Activated CD4-positive, alpha-beta T cell treated with anti-CD3 and anti-CD28 coated beads, Interleukin-2, Interleukin-4, amounts not matched to agents 100 ng/mL and 50 ng/mL, durations not matched to agents 16 hours and 8 hours (primary cell): ENCODE measurements at places on chromosomes 7 and 10.

- DNase-seq, result no peak
Observed at GRCh38 chr7:65915921-65916657, 43.2 kb downstream of the VKORC1L1 start.

DNA sequence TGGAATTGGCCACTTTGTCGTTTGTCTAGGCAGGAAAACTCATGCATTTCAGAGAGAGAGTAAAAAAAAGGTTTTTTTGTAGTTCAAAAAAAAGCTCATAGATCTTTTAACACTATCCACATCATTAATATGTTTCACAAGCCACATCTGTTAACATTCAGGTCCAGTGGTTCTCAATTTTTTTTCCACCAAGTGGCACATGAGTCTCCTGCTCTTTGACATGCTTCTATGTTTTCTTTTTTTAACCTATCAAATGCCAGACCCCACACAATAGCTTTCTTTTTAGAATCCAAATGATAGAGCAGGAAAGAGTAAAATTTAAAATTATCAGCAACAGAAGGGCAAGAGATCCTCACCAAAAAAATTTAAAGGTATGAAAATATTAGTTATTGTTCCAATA lies 20.3 kb downstream of the NOD1 start:
- DNase-seq, result no peak

- DNase-seq, result no peak
Observed at GRCh38 chr10:95286707-95287106, 4.1 kb downstream of the PDLIM1 start.

- no peak for DNase-seq
Observed at GRCh38 chr10:50469288-50469687, 154.5 kb downstream of the SGMS1 start.

GRCh38 chr7:141920281-141920680 lies 4.1 kb downstream of the OR9A4 start:
- DNase-seq, result no peak

DNA sequence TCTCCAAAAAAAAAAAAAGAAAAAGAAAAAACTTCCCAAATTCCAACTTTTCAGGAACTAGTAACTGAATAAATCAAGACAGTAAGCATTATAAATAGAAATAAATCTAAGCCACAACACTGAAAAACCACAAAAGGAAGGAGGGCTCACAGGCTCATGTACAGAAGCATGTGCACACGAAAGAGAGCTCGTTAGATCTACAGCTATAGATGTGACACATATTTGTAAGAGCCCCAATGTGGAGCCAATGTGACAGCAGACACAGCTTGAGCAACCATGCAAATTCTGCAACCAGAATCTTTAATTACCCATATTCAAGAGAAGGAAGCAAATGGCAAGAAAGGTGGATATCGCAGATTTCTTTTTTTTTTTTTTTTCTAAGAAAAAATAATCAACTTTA lies 94.7 kb downstream of the SORBS1 start:
- DNase-seq, result no peak

- peak; percentile 25 for DNase-seq
Observed at GRCh38 chr10:125060826-125061556, 99.4 kb downstream of the CTBP2 start.

DNA sequence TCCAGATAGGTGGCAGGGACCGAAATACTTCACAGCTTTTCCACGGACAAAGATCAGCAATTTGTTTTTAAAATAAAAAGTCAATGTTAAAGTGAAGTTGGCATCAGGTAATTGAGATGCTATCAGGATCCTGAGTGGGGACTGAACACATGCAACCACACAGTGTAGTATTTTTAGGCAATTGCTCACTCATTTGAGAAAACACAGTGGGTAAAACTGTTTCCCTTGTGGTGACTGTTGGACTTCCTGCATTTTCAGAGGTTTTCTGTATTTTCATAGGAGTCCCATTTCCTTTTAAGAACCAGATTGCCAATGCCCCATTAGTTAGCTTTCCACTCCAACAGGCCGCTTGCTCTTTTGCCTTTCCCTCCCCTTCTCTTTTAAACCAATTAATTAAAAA lies 159.5 kb upstream of the ZNF32 start:
- DNase-seq, result peak; percentile 64

- DNase-seq, result no peak
Observed at GRCh38 chr10:95177429-95177828, 16.6 kb upstream of the ACSM6 start.

- no peak for DNase-seq
Observed at GRCh38 chr7:93226310-93226709, at the start of gene HEPACAM2. Gene HEPACAM2, minus strand, starts transcription at chr7:93226469.

GRCh38 chr10:102963756-102964025 lies 45.6 kb downstream of the CNNM2 start:
- DNase-seq, result no peak

GRCh38 chr7:96686305-96686704 lies 23.3 kb downstream of the SEM1 start:
- peak; percentile 6 for DNase-seq

- DNase-seq, result no peak
Observed at GRCh38 chr10:33799281-33799943, 464.9 kb upstream of the NRP1 start.

GRCh38 chr10:130027716-130028464 lies 63.8 kb upstream of the EBF3 start:
- DNase-seq, result no peak

DNA sequence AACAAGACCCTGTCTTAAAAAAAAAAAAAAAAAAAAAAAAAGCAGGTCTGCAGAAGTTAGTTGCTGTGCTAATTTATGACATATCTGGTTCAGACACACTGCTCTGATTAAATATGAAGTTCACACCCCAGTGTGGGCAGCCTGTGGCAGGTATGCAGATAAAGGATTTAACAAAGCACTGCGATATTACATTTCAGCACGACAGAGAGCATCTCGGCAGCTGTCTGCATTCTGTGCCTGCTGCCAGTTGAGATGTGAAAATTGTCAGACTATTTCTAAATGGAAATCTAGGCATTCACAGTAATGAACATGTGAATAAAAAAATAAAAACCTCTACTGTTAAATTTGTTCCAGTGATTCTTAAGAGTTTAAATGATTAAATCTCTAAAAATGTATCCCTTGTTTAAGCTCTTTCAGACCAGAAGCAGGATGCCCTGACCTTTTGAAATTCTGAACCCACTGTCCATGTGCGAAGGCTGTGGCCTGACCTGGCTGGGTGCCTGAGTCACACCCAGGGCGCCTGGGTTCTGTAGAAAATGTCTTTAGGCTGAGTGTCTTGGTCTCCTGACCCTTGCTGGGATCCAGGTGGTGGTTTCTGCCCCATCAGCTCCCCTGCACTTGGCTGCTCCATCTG lies 272.9 kb downstream of the WDR37 start:
- DNase-seq, result no peak

GRCh38 chr10:4527281-4527970 lies 298.6 kb upstream of the AKR1E2 start:
- DNase-seq, result no peak

DNA sequence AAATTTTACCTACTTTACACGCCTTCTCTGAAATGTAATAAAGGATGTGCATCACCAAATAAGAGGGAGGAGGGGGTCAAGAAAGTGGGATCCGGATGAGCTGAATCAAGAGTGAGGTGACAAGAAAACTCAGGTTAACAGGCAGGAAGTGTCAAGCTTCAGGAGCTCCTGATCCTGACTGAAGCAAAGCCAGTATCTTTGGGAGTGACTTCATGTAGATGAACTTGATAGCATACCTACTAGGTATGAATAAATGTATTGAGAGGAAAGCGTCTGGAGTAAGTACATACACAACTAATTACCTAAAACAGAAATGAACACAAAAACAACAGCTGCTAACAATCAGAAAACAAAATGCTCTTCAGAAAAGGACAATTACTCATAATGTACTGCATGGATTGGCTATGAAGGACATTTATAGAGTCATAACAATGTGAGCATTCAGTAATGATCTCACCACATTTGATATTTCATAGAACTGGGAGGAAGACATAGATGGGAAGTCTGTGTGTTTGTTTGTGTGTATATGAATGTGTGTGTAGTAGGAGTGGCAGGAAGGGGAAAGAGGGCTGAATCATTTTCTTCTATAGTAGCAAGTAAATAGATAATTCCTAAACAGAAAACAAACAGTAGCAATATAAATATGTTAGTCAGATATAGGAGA lies 29.4 kb downstream of the PRKG1 start:
- no peak for DNase-seq

DNA sequence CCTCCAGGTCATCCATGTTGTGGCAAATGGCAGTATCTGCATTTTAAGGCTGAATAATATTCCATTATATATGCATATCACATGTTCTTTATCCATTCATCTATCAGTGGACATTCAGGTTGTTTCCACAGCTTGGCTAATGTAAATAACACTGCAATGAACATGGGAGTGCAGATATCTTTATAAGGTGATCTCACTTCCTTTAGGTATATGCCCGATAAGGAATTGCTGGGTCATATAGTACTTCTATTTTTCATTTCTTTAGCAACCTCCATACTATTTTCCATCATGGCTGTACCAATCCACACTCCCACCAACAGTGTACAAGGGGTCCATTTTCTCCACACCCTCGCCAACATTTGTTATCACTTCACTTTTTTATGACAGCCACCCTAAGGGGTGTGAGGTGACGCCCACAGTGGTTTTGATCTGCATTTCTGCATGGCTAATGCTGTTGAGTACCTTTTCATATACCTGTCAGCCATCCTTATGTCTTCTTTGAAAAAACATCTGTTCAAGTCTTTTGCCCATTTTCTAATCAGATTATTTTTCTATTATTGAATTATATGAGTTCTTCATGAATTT lies 18.9 kb downstream of the ABI1 start:
- no peak for DNase-seq

DNA sequence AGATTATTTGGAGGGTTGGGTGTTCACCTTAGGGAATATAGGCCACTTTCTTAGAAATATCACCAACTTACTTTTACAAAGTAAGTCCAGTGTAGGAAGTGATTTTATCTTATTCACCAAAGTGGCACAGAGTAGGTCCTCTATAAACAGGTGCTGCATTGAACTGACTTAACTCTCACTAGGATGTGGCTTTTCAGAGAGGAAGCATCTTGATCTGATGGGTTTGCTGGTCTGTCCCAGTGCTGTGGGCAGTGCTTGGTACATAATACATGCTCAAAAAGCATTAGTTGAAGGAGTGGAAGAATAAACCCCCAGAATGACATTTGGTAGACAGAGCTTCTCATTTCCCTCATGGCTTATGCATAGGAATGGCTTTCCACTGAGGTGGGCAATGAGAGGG lies 334.7 kb downstream of the LRMDA start:
- no peak for DNase-seq

- no peak for DNase-seq
Observed at GRCh38 chr10:131654471-131655087, 246.2 kb upstream of the PPP2R2D start.

DNA sequence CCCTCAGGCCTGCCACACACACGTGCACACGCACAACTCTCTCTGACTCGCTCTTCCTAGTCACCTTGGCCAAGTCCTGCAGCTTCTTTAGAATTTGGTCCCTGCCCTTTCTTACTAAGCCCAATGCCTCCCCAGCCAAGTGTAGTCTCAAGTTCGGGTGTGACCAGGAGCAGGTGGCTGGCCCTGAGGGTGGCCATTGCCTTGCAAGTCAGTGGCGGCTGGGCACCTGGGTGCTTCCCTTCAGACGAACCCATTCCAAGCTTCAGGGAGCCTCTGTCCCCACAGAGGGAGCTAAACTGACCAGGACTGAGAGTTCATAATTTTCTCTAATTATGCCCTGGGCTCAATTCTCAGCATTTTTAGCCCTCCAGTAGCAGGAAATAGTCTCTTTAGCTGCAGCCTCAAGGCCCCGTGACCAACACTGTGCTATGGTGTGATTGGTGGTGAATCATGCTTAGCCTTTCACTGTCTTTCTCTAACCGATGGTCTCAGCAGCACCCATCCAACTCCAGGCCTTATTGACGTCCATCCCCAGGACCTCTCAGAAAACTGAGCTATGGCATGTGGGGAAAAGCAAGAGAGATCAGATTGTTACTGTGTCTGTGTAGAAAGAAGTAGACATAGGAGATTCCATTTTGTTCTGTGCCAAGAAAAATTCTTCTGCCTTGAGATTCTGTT lies 34.7 kb upstream of the FXYD4 start:
- no peak for DNase-seq

DNA sequence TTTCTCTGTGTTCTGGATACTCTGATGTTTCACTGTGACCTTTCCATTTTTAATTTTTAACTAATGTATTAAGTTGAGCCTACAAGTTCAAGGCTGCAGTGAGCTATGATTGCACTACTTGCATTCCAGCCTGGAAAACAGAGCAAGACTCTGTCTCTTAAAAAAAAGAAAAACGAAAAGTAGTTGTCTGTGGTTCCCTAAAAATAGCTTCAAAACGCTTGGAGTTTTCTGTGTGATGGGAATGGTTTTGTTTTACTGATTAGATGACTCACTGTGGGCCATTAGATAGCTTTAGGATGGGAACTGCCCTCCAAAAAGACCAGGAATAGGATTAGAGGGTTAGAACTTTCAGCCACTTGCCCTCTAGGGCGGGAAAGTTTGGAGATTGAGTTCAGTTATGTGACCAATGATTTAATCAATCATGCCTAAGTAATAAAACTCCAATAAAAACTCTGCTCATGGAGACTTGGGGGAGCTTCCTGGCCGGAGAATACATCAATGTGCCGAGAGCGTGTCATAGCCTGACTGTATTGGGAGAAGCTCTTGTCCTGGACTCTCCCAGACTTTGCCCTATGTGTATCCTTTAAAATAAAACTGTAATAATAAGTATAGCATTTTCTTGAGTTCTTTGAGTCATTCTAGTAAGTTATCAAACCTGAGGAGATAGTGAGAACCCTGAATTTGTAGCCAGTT lies 147.1 kb downstream of the LYZL1 start:
- no peak for DNase-seq

- DNase-seq, result no peak
Observed at GRCh38 chr7:16055263-16055976, 365.9 kb downstream of the CRPPA start.

- no peak for DNase-seq
Observed at GRCh38 chr7:19470031-19470430, 238.8 kb downstream of the POLR1F start.

DNA sequence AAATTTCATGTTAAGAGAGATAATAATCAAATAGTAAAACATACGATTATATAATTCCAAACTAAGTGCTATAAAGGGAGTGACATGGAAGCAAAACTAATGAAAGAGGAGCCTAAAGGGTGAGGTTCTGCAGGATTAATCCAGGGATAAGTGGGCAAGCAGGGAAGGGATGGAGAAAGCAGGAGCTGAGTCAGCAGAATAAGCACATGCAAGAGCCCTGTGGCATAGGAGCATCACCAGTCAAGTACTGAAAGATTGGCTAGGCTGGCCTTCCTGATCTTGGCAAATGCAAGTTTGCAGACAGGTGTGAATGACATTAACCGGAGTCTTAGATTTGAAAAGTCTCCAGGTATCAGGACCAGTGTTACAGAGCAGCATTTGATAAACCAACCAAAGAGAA lies 336.4 kb downstream of the ELMO1 start:
- no peak for DNase-seq

- DNase-seq, result no peak
Observed at GRCh38 chr10:75353183-75353582, 48.4 kb downstream of the ZNF503 start.

- DNase-seq, result no peak
Observed at GRCh38 chr10:110304394-110304779, 333 bp downstream of the SMNDC1 start.

GRCh38 chr7:20350996-20351692 lies 20.4 kb downstream of the ITGB8 start:
- no peak for DNase-seq

- no peak for DNase-seq
Observed at GRCh38 chr10:61130366-61130765, 186.4 kb upstream of the RHOBTB1 start.

GRCh38 chr7:22855049-22855392 lies 32.4 kb upstream of the TOMM7 start:
- peak; percentile 15 for DNase-seq
